ENCODE measurements at places on chromosomes 11 and 22.

- no peak for DNase-seq
Measured at GRCh38 chr11:6440906-6441358, at the start of gene HPX. Gene HPX (minus strand): TSS chr11:6440987. CDS start chr11:6440963, 24 bp downstream.

DNA sequence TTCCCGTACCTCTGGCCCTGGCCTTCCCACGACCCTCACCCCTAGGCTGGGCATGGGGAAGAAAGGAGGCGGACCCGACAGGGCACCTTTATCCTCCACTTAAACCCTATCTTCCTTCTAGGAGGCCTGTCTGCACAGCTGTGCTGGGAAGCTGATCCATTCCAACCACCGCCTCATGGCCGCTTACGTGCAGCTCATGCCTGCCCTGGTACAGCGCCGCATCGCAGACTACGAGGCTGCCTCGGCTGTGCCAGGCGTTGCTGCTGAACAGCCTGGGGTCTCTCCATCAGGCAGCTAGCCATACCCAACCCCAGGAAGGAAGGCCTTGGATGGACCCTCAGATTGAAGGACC, 599 bp downstream of the TIMM10B start:
- no peak for DNase-seq

- no peak for DNase-seq
Measured at GRCh38 chr11:116109228-116109627, 605.0 kb upstream of the CADM1 start.

- peak; percentile 10 for DNase-seq
Measured at GRCh38 chr11:120792306-120792705, 231.6 kb upstream of the TBCEL start.

DNA sequence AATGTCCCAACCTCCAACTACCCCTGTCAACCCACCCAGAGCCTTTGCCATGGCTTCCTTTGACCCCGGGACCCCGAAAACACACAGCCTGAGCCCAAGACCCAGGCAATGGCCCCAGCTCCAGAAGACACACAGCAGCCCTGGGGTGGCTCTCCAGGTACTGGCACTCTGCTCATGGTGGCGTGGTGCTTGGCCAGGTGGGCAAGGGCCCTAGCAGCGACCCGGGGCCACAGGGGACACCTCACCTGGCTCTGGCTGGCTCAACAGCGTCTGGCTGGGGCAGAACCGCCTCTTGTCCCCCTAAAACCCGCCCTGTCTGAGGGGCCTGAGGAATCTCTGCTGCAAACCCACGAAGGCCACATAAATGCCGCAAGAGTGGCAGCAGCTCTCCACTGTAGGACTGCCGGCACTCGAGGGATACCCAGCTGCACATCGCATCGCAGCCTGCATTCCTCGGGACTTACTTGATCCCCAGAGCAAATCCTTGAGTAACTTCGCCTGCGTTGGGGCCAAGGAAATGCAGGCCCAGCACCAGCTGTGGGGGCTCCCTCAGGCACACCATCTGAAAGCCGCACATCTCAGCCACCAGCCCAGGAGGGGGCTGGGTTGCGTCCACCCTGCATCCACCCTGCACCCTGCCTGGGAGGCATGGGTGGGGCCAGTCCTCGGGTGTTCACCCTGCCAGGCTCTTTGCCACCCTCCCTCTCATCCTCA, 23.1 kb upstream of the GNB1L start:
- no peak for DNase-seq

All from NCI-H1105 treated with DMSO at 0.1 percent for 48 hours (cell line).